ENCODE measurements at places on chromosomes 4 and X.

DNA sequence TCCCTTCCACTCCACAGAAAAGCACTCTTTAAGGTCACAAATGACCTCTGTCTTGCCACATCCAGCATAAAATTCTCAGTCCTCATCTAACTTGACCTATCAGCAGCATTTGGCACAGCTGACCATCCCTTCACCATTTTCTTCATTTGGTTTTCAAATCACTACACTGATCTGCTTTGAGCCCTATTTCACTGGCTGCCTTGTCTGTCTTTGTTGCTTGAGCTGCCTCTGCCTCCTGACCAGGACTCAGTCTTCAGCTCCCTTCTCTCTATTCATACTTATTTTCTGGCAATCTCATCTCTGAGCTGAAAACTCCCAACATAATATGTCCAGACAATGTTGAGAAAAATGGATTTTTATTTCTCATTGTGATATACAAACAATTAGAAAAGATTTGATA is 27.7 kb upstream of the PDE5A start:
- no peak for DNase-seq

DNA sequence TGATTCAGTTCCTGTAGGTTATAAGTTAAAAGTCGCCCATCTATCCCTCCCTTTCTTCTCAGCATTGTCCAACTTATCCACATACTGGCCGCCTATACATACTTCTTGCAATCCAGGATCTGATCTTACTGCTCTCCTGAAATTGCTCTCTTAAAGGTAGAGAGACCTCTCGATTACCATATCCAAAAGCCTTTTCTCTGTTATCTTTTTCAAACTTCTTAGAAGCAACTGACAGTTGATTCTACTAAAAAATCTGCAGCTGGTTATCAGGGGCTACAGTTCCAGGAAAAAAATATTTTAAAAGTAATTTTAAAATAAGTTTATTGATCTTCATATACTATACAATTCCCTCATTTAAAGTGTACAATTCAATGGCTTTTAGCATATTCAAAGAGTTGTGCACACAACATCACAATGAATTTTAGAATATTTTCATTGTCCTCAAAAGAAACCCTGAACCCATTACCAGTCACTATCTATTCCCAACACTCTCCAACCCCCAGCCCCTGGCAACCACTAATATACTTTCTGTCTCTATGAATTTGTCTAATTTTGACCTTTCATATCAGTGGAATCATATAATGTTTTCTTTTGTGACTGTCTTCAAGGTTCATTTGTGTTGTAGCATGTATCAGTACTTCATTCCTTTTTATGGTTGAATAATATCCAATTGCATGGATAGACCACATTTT is 102.0 kb downstream of the HDAC8 start:
- no peak for DNase-seq

DNA sequence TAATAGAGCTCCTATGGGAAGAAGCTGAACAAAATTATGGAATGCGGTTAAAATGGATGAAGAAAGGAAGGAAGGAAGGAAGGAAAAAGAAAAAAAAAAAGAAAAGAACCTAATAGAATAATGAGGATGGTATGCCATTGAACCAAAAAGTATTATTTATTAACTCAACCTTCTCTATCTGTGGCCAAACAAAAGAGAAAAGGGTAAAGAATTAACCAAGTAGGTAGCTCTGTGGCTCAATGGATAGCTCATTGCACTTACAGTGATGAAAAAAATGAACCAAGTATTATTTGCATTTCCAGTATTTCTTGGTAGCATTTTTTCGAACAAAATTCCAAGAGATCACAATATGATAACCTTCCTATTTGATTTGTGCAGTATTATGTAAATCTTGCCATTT is 56.9 kb upstream of the SLC39A8 start:
- DNase-seq = no peak

DNA sequence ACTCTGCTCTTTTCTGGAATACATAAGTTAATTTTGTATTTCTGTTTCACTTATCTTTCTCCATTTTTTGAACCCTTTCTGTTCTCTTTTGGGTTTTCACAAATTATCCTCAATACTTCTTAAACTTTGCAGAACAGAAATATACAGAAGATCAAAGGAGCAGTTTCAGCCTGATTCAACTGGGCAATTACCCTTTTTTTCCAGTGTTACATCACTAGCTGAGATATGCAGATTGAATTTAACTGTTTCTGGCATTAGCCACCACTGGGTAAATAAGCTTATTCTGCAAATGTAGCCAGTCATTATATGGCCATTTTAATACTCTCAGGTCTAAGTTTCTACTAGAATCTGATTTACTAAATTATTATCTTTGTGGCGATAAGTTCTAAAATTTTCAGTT is 66.9 kb upstream of the GRID2 start:
- no peak for DNase-seq

GRCh38 chr4:72073816-72074215 is 42.0 kb downstream of the NPFFR2 start:
- DNase-seq = no peak

DNA sequence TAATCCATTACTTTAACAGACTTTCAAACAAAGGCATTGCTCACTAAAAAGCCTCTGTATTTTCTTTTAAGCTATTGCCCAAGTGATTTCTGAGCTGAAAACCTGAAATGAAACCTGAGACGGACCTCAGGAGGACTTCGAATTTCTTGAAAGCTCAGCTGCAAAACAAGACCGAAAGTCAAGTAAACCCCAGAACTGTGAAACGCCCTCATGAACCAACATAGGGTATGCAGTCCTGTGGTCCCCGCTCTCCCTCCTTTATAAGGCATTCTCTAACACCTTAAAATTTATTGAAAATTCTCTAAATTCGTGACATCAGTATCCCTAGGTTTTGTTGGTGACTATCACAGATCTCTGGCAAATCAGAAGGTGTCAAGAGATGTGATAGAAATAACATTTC is 91.8 kb downstream of the SHISA3 start:
- no peak for DNase-seq

DNA sequence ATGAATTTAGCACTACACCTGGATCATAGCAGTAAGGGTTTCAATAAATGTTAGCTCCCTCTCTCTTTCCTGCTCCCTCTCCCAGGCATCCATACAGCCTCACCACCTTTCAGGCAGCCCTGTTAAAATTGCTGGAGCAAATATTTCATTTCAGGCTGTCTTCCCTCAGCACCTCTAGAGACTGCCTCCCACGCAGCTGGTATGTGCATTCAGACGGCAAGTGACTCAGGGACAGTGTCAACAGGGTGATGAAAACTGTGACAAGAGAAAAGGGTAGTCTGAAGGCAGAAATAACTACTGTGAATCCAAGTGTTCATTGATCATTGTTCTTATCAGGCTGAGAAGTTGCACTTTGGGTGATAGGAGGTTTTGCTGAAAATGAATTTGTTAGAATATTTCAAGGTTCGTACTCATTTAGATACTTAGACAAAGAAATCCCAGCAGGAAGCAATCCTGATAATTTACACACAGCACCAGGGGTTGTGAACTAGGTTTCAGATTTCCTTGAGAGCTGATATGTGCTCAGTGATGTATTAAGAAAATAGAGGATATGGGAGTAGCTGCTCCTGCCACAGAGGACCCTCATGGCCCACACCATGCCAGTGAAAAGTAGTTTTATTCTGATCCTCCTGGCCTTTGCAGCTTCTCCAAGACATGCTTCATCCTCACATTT is 424.2 kb downstream of the FGF13 start:
- DNase-seq = no peak

- DNase-seq = no peak
These were observed 1417.3 kb downstream of the STIM2 start for GRCh38 chr4:28277931-28278330.

- DNase-seq = no peak
These were observed 100.3 kb upstream of the USP9X start for GRCh38 chrX:40984962-40985361.

DNA sequence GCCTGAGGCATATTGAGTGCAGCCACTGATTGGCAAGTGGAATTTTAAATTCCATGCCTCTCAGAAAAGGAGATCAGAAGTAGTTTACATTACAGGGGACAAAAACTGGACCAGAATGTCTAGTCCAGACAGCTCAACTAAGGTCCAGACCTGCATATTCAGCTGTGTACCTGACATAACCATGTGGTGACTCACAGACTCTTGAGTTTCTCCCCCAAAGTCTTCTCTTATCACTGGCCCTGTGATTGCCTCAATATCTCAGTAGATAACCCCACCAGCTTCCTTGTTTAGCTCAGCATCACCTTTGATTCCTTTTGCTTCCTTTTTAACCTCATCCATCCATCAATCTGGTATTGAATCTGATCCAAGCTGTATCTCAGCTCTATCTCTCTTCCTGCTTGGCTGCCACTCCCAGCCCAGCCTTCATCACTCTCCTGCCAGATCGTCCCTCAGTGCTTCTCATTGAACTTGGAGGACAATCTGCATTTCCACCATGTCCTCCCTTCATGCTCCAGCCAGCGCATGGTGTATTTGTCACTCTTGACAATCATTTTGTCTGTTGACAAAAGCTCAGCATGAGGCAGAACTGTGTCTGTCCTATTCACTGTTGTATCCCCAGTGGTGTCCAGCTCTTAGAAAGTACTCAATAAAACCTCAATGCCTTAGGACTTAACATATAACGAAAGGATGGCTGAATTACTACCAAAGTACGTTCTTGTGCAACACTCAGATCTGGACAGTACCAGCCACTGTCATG is 27.8 kb upstream of the SLC2A9 start:
- no peak for DNase-seq

GRCh38 chr4:8083086-8083825 is 75.4 kb downstream of the ABLIM2 start:
- DNase-seq = no peak
